ENCODE measurements at places on chromosomes 12 and 14.

DNA sequence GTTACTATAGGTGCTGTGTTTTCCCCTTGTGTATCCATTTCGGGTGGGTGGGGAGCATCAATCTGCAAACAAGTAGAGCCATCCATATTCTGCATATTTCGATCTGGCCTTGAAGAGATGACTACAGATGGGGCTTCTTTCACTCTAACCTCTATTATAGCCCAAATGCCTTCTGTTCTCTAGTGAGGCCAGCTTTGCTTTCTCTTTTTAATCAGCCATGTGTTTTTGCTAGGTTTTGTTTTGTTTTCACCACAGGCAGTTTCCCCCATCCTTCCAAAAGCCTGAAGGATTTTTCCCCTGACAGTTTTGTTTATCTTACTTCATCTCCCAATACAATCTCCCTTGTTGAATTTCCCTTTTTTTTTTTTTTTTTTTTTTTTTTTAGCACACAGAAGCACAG, 224.1 kb downstream of the BTG1 start:
- no peak for DNase-seq

- no peak for DNase-seq
These were observed 208.0 kb downstream of the ANO6 start for GRCh38 chr12:45423931-45424330.

DNA sequence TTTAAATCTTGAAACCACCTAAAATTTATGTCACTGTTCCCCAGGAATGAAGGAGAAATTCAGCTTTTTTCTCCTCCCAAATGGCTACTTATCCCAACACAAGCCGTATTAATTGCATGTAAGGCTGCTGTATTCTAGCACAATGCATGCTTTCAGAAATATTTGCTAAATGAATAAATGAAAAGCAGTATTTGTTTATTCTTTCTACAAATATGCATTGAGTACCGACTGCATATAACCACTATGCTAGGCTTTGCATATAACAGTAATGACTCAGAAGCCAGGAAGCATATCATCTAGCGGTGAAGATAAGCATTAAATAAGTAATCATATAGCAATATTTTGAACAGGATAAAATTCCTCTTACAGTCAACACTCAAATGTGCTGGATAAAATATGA, 5.7 kb upstream of the LRR1 start:
- no peak for DNase-seq

GRCh38 chr14:31898838-31899528, 178.1 kb upstream of the ARHGAP5 start:
- no peak for DNase-seq

DNA sequence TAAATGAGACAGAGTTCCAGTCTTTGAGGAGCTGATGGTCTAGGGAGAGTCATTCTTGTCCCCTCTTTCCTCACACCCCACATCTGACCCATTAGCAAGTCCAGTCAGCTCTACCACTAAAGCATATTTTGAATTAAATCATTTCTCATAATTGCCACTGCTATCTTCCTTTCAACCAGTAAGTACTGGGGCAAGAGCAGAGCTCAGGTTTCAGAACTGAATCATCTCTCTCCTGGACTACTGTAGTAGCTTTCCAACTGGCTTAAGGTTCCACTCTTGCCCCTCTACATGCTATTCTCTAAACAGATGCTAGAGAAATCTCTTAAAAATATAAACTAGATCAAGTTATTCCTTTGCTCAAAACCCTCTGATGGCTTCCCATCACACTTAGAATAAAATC, 218.3 kb downstream of the TTC6 start:
- no peak for DNase-seq

DNA sequence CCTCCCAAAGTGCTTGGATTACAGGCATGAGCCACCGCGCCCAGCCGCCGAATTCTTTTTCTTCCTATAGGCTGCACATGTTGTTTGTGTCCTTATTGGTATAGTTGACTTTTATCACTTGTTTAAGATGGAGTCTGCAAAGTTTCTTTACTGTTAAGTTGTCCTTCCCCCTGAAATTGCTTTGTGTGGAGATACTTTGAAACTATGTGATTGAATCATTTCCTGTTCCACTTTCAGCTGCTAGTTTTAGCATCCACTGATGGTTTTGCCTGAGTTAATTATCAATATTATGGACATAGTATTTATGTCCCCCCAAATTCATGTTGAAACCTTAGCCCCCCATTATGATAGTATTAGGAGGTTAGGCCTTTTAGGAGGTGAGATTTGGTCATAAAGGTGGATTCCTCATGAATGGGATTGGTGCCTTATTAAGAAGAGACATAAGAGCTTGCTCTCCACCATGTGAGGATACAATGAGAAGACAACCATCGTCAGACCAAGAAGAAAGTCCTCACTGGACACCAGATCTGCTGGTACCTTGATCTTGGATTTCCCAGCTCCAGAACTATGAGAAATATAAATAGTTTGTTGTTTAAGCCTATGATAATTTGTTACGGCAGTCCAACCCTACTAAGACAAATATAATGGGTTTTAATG, 34.9 kb downstream of the PPHLN1 start:
- DNase-seq, result peak; percentile 26

DNA sequence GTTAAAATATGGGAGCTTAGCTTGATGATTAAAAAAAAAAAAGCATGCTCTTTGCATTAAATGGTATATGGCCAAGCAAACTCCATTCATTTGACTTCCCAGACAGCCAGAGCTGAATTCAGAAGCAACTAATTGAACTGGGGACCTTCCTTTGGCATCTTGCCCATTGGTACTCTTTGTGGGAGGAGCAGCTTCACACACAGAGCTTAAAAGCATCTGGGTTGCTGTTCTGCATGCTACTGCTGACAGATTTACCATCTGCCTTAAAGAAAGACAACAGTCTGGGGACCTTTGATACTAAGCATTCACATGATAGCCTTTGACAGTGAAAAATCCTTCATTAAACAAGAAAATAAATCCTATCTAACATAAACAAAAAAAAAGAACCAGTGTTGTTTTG, 977.9 kb downstream of the TMTC2 start:
- no peak for DNase-seq

- peak; percentile 69 for DNase-seq
These were observed 10.9 kb downstream of the LRTM2 start for GRCh38 chr12:1830981-1831963.

DNA sequence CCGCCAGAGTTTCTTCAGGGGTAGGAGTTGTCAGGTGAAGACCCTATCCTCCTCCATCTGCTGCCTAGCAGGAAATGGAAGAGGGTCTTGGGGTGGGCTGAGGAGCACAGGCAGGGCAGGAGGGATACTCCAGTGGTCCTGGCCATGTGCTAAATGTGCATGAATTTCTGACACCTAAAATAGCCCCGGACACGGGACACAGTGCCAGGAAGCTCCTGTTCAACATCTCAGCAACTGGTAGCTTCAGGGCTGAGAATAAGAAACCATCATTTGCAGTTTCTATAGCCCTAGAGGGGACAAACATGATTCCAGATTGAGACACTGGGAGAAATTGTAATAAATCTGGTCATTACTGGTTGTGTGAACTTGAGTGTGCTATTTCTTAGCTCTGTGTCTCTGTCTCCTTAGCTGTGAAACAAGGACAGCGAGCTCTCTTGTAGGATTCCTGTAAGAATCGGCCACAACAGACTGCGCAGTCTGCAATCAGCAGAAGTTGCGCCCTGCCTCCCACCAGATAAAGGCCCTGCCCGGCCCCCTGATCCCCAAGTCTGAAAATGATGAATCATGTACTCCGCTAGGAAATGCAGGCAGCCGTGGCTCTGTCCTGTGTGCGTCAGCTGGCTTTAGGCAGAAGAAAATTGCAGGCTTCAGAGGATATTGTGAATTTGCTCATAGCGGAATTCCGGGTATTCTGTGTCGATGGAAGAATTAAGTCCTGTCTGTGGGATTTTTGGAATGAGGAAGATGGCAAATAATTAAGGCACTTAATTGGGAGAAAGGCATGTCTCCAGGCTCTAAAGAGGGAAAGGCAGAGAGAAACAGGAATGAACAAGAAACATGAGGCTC, 35.2 kb upstream of the MEG3 start:
- DNase-seq, result no peak

- no peak for DNase-seq
These were observed 178.9 kb upstream of the ALG10B start for GRCh38 chr12:38137716-38138115.

- no peak for DNase-seq
These were observed 3.6 kb downstream of the VDR start for GRCh38 chr12:47901063-47901717.
